Stimulated activated CD8-positive, alpha-beta memory T cell treated with anti-CD3 and anti-CD28 coated beads, Interleukin-2, amount 100 ng/mL, for 1 hour (primary cell): ENCODE measurements at places on chromosomes 16 and 17.

- no peak for DNase-seq
These were observed 58.3 kb downstream of the ABCC1 start for GRCh38 chr16:16007743-16008111.

DNA sequence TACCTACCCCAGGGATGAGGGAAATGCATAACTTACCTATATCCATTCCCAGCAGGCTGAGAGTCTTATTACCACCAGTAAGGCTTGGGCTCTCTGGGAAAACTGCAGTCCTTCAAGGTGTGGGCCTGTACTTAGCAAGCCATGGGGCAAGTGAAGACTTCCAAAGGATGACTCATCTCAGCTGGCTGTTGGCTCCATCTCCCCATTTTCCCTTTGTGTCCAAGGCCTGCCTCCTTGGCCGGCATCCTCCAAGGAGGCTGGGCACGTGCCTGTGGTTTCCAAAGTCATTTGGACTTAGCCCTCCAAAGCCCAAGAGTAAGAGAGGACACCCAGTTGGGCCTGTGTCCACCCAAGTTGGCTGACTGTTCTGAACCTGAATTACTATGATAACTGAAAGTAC is 89.8 kb downstream of the TMEM100 start:
- no peak for DNase-seq

DNA sequence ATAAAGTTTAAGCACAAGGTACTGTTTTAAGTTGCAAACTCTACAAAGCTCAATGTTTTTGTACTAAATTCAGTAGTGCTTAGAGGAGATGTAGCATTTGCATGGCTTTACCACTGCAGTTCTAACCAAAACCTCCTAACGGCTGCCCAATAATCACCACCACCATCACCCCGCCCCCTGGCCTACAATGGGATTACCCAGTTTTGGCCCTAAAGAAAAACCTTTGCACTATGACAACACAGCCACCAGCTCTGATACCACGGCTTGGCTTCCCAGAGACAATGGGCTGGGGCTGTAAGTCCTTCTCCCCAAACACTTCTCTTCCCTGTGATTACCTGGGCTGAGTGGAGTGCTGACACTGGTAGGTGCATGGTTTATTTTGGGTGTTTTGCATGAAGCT is 58.4 kb upstream of the MTMR4 start:
- DNase-seq = no peak

DNA sequence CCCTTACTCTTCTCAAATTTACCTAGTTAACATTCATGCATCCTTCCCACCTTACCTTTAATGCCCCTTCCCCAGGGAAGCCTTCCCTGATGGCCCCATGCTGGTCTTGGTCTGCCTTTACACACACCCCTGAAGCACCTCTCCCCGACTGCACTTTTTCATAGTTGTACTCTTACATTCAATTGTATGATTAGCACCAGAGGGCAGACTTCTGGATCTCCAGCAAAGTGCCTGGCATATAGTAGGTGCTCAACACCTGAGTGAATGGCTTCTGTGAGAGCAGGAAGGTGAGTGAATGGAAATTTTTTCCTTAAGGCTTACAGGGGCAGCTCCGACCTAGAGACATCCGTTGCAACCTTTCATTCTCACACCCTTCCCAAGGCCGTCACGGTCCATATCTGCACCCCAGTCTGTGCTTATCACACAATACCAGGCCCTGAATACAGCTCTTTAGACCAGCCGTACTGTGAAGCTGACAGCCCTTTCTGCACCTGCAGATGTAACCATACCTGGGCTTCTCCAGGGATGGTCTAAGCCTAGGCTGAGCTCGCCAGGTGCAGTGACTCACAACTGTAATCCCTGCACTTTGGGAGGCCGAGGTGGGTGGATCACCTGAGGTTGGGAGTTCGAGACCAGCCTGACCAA is 4.4 kb downstream of the PGAP3 start:
- no peak for DNase-seq

- no peak for DNase-seq
These were observed 6.0 kb downstream of the LYRM1 start for GRCh38 chr16:20906341-20907255.

DNA sequence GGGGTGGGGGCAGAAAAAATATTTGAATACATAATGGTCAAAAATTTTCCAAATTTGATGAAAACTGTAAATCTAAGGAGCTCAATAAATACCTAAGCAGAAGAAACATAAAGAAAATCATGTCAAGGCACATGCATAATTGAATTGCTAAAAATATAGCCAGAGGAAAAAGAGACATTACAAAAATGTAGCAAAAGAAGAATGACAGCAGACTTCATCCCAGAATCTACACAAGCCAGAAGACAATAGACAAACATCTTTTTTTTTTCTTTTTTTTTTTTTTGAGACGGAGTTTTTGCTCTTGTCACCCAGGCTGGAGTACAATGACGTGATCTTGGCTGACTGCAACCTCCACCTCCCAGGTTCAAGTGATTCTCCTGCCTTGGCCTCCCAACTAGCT is 62.0 kb upstream of the ATP2A3 start:
- DNase-seq = no peak

- no peak for DNase-seq
These were observed 63.8 kb downstream of the SEC14L1 start for GRCh38 chr17:77204536-77204935.

GRCh38 chr16:56961851-56962281 is at the start of gene CETP:
CETP (plus strand) TSS chr16:56961950; CDS start chr16:56961980, 30 bp downstream.
- no peak for DNase-seq

DNA sequence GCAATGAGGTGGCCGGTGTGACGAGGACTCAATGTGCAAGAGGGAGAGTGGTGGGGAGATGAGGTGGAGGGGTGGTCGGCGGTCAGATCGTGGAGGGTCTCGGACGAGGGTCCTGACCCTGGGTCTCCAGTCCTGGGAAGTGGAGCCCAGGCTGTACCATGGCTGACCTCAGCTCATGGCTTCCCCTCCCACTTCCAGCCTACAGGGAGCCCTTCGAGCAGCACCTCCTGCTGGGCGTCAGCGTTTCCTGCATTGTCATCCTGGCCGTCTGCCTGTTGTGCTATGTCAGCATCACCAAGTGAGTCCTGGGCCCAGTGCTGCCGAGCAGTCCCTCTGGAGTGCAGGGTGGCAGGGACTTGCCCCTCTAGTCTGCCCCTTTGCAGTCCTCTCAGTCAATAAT is 41.8 kb downstream of the IL4R start:
- DNase-seq = no peak

DNA sequence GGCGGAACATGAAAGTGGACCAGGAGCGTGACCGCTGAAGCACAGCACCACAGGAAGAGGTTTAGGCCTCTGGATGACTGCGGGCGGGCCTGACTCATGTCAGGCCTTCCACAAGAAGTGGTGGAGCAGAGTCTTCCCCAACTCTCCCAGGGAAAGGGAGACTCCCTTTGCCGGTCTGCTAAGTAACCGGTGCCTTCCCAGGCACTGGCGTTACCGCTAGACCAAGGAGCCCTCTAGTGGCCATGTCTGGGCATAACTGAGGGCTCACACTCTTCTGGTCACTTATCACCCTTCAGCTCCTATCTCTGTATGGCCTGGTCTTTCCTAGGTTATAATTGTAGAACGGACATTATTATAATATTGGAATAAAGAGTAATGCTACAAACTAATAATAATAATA is 1931.9 kb downstream of the TP53TG3F start:
- DNase-seq = no peak
